Left renal pelvis (tissue), 4 donors: ENCODE measurements at places on chromosomes 6 and 20.

GRCh38 chr6:42791706-42792320 lies 10.0 kb downstream of the BICRAL start:
- DNase-seq, result no peak

DNA sequence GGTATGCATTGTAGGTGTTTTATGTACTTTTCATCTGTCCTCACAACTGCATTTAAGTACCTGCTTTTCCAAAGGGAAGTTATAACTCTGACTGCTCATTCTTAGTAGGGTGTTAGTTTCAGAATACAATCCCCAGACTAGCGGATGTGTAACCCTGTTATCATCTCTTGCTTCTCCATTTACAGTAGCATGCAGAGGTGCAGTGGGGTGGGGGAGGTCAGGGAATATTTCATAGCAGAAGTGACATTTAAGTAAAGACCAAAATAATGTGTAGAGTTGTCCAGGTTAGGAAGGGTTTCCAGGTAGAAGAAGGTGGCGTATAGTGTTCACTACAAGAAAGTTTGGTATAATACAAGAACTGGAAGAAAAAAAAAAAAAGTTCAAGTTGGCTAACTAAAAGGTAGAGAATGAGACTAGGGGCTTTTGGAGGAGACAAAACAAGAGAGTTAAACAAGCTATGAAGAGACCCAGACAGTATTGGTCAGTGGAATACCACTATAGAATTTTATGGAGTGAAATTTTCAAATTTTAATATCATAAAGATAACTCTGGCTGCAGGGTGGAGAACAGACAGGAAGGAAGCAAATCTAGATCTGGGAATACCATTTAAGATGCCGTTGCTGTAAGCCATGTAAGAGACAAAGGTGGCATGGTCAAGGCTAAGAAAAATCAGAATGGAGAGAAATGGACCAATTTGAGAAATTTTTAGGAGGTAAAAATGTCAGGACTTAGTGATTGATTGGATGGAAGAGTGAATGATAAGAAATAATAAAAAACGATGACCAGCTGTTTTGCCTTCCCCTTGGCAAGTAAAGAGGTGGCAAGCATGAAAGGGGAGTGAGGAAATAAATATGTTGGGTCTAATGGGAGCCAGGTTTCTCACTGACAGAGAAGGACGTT lies 2.2 kb upstream of the AHI1 start:
- no peak for DNase-seq

DNA sequence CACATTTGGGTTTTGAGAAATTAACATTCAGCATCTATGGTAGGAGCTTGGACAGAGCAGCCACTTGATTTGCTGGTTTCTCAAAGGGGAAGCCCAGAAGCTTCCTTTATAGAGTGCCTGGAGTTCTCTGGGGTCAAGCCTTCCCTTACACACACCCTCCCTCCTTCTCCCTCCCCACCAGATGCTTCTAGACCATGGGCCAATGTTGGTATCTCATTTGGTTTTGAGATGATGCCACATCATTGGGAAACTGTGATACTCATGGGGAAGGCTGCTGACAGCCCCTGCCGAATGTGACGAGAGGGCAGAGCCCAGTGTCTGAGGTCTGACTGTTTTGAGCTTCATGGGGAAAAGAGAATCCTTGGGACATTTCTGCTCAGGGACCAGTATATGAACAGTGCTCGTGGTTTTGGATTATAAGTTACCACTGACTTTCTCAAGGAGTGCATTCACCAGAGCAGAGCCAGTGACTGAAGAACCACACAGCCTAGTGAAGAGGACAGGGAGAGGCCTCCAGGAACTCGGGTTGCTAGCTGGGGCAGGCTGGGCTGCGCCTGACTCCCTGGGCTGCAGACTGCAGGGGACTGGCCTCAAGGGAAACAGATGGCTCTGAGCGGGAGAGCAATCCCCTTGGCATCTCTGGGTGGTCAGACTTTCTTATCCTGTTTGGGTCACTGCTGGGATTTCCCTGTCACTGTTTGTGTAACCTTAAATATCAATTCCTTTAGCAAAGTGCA lies 46.4 kb upstream of the CST5 start:
- DNase-seq, result no peak

- no peak for DNase-seq
Measured at GRCh38 chr6:70753870-70754380, 86.2 kb downstream of the SMAP1 start.
